ENCODE measurements at places on chromosomes 5 and 9. TPM values are rescaled to one million over a fixed set of nuclear protein-coding genes. Genes with fewer than 3 reads are reported as not detected.
A peak's percentile ranks its signal among the peaks of the same experiment; 100 is the strongest.

Gene PRUNE2
- total RNA-seq, result 0.43 TPM

GRCh38 chr5:56290378-56291078 lies 57.4 kb upstream of the ANKRD55 start:
- peaks cover 4% of the 10 kb centered on the region for H3K4me1 ChIP-seq
- no peak overlapping the region for H3K27ac ChIP-seq
- H3K27me3 ChIP-seq, result no peaks in the 10 kb centered on the region
- H3K36me3 ChIP-seq, result peaks cover 4% of the 10 kb centered on the region

DNA sequence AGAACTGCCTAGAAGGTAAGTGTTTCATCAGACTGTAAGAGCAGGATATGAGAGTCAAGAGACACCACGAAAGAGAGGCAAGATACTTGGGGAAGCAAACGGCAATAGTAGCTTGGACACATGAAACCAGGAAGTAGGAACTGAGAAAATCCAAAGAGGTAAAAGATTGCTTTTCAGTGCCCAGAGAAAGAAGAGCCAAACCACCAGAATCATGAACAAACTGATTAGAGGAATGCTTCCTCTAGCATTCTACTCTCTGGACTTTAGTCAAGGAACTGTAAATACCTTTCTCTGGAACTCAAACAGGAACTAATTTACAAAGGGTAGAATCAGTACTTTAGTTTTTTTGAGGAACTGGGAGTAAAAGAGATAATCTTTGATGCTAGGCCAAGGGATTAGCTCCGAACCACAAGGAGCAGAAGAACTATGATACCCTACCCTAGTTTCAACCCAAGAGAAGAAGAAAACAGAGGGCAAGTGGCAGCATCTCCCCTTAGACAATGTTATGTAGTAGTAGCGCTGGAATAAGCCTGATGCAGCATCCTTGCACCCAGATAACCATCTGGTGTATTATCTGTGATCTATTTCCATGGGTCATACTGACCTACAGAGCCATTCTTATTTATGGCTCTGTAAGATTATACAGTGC lies 41.3 kb downstream of the EFCAB9 start:
- H3K4me3 ChIP-seq, result no peak overlapping the region
- H3K27ac ChIP-seq, result no peak overlapping the region
- peaks cover 44% of the 10 kb centered on the region for H3K4me1 ChIP-seq
- H3K36me3 ChIP-seq, result peaks cover 15% of the 10 kb centered on the region
- no peak for DNase-seq

GRCh38 chr9:76215066-76215465 lies 179.2 kb downstream of the RFK start:
- H3K4me3 ChIP-seq, result no peak overlapping the region
- no peak for DNase-seq
- no peak overlapping the region for H3K27ac ChIP-seq
- no peaks in the 10 kb centered on the region for H3K27me3 ChIP-seq
- H3K4me1 ChIP-seq, result no peaks in the 10 kb centered on the region

- H3K27me3 ChIP-seq, result no peaks in the 10 kb centered on the region
- no peaks in the 10 kb centered on the region for H3K36me3 ChIP-seq
- no peaks in the 10 kb centered on the region for H3K4me1 ChIP-seq
- H3K27ac ChIP-seq, result no peak overlapping the region
- no peak for DNase-seq
Observed at GRCh38 chr5:129216001-129216400, 121.5 kb downstream of the ISOC1 start.

DNA sequence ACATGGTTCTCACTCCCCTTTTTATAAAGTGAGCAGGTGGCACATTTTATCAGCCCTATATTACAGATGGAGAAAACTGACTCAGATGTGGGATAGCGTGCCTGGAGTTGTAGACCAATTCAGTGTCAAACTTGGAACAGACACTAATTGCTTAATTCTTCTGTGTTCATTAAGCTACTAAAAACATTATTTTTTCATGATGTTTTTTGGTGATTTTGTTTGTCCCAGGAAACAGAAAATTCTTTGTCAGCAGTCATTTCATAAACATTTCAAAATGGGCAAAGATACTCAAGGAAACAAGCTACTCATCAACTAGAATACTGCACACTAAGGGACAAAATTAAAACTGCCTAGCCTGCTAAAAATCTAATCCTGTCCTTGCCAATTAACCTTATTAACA lies 2.2 kb downstream of the ABHD17B start:
- peaks cover 48% of the 10 kb centered on the region for H3K4me1 ChIP-seq
- no peak overlapping the region for H3K27ac ChIP-seq
- no peak for DNase-seq
- H3K4me3 ChIP-seq, result peak overlapping the region; percentile 97
- H3K27me3 ChIP-seq, result no peaks in the 10 kb centered on the region

DNA sequence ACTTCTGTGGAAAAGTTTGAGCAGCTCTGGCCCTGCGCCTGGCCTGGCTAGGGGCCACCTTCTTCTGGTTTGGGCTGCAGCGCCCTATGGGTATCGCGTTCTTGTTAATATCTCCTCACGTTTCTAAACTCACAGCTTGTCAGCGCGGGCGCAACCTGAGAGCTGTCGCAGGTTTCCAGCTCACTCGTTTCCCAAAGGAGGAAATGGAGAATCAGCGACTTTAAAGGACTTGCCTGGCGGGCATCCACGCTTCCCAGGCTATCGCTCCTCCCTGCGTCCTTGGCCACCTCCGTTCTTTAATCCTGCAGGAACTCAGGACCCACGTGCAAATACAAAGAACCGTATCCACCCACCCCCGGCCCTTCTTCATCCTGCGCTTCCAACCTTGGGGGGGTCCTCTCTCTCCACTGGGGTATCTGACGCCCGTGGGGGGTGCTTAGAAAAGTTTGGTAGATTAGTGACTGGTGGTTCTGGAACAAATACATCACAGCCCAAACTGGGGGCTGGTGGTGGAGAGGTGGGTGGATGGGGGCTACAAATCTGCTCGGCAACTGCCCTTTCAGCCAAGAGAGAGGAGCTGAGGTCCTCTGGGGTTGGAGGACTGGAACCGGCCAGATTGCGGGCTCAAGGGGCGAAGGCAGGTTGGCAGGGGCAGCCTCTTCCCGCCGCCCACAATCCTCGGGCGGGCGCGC lies 578 bp upstream of the PSAT1 start:
- H3K4me3 ChIP-seq, result peak overlapping the region; percentile 89
- H3K4me1 ChIP-seq, result peaks cover 44% of the 10 kb centered on the region
- H3K27ac ChIP-seq, result peak overlapping the region; percentile 87
- H3K36me3 ChIP-seq, result peaks cover 22% of the 10 kb centered on the region

DNA sequence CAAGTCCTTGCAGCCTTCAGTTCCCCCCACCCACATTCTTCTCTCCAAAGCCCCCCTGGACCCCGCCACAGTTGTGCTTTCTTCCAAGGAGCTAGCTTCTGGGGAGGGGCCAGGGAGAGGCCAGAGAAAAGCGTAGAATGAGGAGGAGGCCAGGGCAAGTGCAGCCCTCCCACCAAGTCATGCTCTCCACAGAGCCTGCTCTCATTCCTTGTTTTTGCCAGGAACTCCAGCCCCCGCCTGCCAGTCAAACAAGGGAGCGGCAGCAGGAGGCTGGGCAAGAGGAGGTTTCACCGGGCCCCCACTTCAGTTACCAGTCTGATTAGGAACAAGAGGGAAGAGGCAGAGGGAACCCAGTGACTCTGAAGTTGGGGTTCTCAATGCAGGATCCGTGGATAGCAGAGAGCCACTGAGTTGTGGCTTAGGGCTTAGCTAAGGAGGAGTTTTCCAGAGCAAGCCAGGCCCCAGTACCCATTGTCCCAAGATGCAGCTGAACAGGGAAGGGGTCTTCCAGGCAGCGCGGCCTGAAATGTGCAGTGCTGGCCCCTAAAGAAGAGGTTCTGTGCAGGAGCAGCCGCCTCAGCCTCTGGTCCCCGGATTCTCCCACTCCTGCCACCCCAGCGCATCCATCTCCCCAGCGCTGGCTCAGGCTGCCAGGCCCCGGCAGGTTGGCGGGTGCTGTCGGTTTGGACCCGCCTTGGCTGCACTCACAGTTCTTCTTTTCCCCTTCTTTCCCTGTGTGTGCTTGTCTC lies 120.6 kb downstream of the DAB2IP start:
- no peaks in the 10 kb centered on the region for H3K4me1 ChIP-seq
- H3K27ac ChIP-seq, result no peak overlapping the region

DNA sequence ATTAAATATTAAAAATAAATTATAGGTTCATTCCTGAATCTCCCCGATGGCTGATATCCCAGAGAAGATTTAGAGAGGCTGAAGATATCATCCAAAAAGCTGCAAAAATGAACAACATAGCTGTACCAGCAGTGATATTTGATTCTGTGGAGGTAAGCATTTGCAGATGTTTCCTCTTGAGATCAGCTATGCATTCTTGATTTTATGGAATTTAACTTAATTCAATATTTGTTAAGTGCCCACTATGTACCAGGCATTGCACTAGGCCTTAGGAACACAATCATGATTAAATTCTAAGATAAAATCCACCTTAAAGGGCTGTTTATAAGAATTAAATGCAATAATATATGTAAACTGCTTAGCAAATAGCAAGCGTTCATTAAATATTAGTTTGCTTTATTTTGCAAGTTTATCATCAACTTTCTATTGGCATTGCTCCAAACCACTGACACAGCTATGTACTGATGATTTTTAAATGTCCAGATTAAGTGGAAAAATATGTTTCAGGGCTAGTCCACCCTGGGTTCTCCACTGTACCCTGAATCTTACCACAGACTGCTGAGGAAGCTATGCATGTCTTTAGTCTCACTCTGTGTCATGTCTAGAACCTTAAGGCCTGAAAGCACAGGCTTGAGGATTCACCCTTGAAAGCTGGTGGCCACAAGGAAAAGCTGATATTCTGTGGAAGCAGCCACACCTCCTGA lies 33.2 kb downstream of the SLC22A4 start:
- H3K27ac ChIP-seq, result no peak overlapping the region
- no peaks in the 10 kb centered on the region for H3K36me3 ChIP-seq
- DNase-seq, result no peak
- no peaks in the 10 kb centered on the region for H3K27me3 ChIP-seq
